C1 segment of cervical spinal cord (tissue), 14 donors: ENCODE measurements at places on chromosomes 12 and 14.
A peak's percentile ranks its signal among the peaks of the same experiment; 100 is the strongest.

DNA sequence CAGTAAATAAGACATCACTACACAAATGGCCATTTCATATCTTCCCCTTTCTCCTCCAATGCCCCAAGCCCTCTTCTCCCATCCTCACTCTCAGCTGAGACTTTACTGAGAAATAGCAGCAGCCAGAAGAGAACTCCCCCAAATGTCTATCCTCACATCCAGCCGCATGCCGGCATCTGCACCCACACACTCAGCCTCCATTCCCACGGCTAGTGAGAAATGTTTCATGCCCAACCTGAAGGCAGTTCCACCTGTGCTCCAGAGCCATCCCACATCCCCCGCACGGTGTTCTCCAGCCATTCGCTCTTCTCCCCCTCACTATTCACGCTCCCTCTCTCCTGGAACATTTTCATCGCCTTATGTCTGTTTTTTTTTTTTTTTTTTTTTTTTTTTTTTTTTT is 208.7 kb upstream of the DIO3 start:
- no peak for DNase-seq

GRCh38 chr12:60317361-60317760 is 721.5 kb downstream of the SLC16A7 start:
- no peak for DNase-seq

GRCh38 chr14:97432586-97432985 is 635.4 kb downstream of the VRK1 start:
- DNase-seq = no peak

GRCh38 chr14:57729208-57730187 is 136.4 kb downstream of the SLC35F4 start:
- DNase-seq = no peak

DNA sequence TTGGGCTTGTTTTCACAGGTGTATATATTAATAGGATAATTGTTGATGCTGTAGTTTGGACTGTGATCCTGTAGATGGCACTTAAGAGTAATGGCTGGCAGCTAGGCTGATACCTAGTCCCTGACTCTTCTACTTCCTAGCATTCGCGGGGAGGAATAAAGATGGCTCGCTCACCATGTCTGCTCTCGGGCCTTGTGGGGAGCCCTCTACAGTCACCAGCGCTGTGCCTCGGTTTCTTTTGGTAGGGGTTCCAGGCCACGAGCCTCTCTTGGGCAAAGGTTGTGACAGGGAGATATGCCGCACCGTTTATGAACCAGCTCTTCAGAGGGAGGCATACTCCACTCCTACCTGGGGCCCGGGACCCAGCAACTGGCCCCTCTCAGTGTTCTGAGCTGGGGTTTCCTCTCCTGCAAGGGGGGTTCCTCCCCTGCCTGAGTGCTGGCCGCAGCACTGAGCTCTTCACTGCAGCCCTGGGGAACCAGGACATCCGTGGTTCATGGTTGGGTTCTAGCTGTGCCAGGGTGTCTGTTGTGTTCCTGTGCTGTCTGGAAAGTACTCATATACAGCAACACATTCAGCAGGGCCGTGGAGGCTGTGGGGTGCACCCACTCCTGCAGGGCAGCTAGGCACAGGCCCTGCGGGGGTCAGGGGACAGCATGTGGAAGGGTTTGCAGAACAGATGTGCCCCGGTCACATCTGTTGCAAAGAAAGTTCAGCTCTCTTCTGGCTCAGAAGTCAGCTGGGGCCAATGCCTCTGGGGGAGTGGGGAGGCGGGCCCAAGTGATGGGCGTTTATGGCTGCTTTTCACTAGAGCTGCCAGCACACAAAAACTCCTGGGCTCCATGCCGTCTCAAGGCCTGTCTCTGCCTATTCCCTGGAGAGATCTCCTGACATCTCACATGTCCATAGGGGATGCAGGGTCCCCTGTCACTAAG is 147.9 kb downstream of the PPFIA2 start:
- DNase-seq = no peak

GRCh38 chr12:124497658-124498057 is 69.8 kb downstream of the NCOR2 start:
- DNase-seq = peak; percentile 44

- DNase-seq = no peak
Measured at GRCh38 chr14:35883677-35884293, 57.6 kb downstream of the BRMS1L start.

DNA sequence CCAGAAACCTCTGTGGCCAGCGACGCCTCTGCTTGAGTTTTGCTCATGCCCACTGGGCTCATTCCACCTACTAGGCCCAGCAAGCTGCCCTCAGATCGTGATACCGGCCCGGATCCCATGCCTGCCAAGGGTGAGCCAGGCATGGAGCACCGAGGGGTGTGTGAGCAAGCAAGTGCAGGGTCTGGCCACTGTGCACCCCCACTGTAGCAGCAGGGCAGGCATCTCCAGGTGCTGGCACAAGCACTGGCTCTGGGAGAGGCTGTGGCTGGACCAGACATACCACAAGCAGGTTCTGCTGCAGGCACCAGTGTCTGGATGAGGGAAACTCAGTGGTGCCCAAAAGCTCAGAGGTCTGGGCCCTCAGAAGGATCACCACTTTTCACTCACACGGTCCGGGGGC is 20.6 kb downstream of the FAM186A start:
- no peak for DNase-seq

GRCh38 chr14:69904246-69904645 is 25.0 kb downstream of the SMOC1 start:
- no peak for DNase-seq

GRCh38 chr12:62774794-62775193 is 160.2 kb downstream of the PPM1H start:
- DNase-seq = no peak

DNA sequence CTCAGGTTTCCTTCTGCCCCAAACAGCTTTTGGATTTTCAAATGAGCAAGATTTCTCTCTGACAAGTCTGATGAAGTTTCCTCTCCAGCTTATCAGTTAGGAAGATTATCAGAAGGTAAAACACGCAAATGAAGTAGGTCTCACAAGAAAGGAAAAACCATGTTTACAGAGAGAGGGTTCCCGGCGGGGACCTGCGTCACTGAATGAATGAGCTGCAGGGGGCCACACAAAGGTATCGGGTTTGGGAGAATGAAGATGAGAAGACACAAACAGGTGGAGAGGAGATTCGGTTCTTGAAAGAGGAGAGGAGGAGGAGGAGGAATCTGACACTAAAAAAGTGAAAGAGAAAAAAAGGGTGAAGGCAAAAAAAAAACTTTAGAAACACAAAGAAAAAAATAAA is 208.6 kb downstream of the CALM1 start:
- DNase-seq = no peak

DNA sequence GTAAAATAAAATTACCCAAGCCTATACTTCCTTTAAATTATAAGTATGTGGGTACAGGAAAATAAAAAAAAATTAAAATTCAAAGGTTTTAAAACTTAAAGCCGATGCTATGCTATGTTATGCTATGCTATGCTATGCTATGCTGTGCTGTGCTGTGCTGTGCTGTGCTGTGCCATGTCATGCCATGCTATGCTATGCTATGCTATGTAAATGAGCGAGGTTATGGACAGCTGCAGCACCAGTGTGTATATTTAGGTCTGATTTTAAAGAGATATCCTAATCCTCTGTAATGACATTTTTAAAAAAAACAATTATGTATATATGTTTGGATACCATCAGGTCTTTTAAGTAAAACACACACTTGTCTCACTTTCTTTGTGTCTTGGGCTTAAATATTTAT is 1822.0 kb upstream of the SEL1L start:
- DNase-seq = no peak

DNA sequence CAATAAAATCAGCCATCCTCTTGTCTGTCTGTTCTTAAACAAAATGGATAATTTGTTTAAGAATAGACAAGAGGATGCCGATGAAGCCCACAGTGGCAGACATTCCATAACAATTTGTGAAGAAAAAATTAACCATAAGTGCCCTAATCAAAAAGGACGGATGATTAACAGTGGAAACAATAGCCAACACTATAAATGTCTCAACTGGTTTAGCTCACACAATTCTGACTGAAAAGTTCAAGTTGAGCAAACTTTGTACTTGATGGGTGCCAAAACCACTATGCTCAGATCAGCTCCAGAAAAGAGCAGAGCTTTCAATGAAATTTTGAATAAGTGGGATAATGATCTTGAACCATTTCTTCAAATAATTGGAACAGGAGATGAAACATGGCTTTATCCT is 202.2 kb upstream of the OR4E1 start:
- no peak for DNase-seq

- DNase-seq = no peak
Measured at GRCh38 chr14:104291123-104292000, 153.0 kb downstream of the KIF26A start.

- no peak for DNase-seq
Measured at GRCh38 chr12:121388421-121388981, 11.4 kb upstream of the RNF34 start.

DNA sequence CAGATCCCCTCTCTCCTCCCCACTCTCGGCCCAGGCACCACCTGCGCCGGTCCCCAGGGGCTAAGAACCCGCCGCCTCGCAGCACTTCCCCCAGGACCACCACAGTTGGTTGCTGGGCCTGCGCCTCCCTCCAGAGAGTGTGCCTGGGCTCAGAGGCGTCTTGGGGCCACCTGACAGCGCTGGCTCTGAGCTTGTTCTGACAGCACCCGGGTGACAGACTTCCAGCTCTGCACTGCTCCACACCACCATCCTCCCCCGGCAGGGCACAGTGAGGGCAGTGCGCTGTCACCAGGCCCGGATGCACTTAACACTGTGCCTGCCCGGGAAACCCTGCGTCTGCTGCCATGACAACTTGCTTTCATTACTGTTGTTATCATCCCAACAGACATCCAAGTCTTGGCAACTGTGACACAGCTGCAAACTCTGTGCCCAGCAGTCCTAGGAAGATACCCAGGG is 6.6 kb downstream of the BRF1 start:
- DNase-seq = no peak

- no peak for DNase-seq
Measured at GRCh38 chr12:132858718-132859266, 28.6 kb downstream of the CHFR start.

DNA sequence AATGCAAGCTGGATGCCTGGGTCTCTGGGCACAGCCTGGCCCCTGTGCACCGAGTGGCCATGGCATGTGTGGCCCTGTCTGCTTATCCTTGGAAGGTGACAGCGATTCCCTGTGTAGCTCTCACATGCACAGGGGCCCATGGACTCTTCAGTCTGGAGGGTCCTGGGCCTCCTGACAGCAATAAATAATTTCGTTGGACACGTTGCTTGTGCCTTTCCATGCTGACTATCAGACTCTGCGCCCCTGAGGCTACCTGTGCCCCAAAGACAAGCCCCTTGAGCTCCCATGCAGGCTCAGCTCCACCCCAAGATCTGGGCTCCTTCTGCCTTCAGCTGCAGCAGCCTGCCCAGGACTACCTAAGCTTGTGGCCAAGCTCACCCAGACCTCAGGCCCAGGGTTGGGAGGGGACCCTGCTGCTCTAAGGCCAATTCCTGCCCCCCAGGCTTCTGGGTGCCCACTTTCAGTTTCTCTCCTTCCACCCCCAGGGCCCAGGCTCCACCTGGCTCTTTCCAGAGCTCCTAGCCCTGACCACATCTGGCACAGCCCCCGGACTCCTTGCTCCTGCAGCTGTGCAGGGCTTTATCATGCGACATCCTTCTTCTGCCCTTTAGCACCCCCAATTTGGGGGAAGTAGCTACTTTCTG is 11.8 kb downstream of the SERPINA3 start:
- no peak for DNase-seq

DNA sequence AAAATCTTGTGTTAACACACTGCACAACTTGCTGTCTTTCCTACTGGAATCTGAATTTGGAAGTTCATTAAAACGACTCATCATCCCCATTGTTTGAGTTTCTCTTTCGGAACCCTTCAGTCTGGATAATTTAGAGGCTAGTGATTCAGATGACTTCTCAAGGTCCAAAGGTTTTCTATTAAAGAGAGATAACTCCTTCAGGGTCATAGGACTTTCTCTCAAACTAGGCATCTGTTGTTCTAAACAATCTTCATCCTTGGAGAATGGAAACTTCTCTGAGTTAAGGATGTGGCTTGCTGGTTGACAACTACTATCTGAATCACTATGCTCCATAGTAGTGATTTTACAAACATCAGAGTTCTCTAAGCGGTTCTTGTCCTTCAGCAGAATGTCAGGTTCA is 4.4 kb downstream of the MLH3 start:
- no peak for DNase-seq

DNA sequence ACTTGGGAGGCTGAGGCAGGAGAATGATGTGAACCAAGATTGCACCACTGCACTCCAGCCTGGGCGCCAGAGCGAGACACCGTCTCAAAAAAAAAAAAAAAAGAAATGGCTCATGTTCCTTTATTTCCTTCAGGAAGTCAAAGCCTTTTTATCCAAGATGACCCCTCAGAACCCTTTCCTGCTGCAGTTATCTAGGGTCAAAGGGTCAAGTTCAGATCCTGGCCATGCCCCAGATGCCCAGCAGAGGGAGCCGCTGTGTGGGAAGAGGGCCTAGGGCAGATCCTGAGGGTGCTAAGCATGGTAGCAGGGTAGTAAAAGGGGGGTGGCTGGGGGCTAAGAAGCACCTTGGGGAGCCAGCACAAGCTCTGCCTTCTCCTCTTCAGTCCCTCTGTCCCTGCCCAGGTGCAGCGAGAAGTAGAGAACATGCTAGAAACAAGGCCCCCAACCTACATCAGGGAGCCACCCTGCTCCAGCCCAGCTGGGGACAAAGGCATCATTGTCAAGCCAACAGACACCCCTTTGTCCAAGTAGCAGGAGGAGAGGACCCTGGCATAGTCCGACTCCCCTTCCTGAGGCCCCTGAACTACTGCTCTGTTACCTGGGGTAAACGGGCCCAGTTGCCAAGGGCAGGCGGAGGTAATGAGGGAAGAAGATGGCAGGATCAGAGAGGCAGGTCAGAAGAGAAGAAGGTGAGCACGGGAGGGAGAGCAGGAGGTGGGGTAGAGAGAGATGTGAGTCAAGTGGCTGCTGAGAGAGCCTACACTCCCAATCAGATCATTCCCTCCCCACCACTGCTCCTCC is 6.5 kb downstream of the NFE2 start:
- no peak for DNase-seq

- DNase-seq = no peak
Measured at GRCh38 chr14:68427550-68427890, 365.3 kb downstream of the ZFP36L1 start.

DNA sequence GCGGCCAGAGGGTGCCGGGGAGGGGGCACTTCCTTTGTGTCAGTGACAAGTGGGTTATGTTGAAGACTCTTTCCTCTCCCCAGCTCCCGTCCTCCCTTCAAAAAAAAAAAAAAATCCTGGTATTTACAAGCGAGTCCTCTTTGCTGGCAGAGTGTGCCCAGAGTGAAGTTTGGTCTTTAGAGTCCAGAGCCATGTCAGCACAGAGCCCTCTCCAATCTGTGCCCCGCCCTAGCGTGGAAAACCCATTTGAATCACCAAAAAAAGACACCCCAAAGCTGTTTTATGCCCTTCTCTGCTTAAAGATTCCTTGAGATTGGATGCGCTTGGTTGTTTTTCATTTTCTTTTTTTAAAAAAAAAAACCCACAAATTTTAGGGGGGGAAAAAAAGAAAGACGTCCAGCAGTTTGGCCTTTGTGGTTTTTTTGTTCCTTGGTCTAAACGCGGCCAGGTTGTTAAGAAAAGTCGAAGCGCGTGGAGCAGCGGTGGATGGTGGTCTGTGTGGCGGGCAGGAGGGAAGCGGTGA is 3.3 kb downstream of the NKX2-1 start:
- DNase-seq = no peak
